ENCODE measurements at places on chromosomes 4 and X.

DNA sequence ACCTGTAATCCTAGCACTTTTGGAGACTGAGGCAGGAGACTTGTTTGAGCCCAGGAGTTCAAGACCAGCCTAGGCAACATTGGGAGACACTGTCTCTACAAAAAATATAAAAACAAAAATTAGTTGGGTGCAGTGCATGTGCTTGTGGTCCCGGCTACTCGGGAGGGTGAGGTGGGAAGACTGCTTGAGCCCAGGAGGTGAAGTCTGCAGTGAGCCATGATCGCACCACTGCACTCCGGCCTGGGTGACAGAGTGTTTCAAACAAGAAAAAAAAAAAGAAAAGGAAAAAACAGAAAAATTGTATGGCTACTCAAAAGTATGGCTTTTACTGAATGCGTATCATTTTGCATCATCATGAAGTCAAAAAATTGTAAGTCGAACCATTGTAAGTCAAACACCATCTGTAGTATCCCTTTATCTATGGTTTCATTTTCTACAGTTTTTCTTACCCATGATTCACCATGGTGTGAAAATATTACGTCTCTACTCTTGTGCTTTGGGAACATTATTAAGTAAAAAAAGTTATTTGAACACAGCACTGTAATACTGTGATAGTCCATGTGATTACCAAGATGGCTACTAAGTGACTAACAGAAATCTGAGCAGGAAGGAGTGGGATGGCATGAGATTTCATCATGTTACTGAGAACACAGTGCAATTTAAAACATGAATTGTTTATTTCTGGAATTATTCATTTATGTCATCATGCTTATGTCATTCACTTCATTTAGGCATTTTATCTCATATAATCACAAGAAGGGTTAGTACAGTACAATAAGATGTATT lies 26.5 kb upstream of the MANBA start:
- DNase-seq = no peak

- DNase-seq = no peak
These were observed 194.6 kb downstream of the FRMPD4 start for GRCh38 chrX:12332786-12333347.

GRCh38 chr4:189858435-189858834 lies 82.2 kb upstream of the FRG1 start:
- no peak for DNase-seq

- DNase-seq = no peak
These were observed 332.5 kb upstream of the TRAM1L1 start for GRCh38 chr4:117417856-117418255.

DNA sequence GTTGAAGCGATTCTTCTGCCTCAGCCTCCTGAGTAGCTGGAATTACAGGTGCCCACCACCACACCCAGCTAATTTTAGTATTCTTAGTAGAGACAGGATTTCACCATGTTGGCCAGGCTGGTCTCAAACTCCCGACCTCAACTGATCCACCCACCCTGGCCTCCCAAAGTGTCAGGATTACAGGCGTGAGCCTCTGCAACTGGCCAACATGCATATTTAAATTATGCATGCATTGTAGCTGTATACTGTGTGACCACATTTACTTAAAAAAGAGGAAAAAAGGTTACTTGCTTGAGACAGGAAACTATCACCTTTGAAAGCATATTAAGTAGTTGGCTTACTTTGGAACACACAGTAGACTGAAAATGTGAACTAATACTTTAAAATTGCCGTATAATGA lies 29.5 kb downstream of the METTL14 start:
- no peak for DNase-seq

DNA sequence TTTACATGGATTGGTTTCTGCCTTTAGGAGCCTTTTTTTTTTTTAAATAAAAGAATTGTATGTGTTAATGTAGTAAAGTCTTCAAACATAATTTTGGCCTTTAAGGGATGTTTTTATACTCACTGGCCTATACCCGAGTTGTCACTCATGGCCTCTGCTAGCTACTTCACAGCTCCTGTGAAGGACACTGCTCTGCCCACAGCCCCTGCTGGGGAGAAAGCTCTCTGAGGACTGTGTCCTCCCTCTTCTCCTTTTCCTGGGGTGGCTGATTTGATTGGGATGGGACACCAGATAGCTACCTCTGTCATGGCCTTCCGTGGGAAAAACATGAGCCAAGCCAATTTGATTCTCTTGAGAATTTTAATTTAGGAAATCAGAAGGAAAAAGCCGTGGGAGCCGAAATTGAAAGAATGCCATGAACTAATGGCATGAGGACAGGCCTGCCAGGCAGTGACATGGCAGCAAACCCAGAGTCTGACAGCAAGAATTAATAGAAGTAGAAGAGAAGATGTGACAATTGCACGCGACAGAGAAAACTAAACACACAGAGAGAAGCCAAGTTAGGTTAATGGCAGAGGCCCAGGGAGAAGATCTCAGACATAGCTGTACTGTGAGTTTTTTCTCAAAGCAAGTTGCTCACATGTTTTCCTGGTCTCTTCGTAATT lies 81.4 kb downstream of the ARHGAP10 start:
- DNase-seq = no peak

- DNase-seq = no peak
These were observed 224.5 kb upstream of the PGRMC2 start for GRCh38 chr4:128512161-128512560.

- DNase-seq = no peak
These were observed 738.7 kb upstream of the NDST4 start for GRCh38 chr4:115851918-115852766.

DNA sequence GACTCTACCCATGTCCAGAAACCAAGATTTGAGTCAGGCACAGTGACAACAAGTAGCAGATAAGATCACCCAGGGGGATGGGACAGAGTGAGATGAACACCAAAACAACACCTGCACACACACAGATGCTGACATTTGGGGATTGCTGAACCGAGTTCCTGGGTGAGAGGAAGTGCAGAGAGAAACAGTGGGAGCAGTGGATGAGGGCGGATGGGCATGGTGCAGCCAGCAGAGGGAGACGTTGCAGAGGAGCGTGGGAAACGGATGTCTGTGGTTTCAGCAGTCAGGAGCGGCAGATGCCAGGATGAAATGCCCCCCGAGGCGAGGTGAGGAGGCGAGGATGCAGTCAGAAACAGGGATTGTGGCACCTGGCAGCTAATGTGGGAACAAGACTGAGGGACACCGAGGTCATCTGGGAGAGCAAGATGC lies 78.6 kb upstream of the STS start:
- DNase-seq = no peak

GRCh38 chrX:111259559-111259958 lies 10.7 kb downstream of the CAPN6 start:
- no peak for DNase-seq

- DNase-seq = no peak
These were observed 22.5 kb downstream of the PPA2 start for GRCh38 chr4:105451346-105451745.

DNA sequence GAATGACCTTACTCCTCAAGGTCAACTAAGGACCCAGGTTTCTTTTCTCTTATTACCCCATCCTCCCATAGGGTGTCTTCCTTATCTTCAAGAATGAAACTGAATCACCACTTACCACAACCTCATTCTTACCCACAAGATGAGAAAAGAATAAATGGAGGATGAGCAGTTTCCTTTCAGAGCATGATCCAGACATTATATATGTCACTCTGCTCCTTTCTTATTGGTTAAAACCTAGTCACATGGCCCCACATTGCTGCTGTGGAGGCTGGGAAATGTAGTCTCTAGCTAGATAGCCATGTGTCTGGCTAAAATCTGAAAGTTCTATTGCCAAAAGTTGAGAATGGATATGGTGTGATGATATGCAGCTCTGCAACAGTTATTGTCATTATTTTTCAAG lies 62.4 kb upstream of the RAI2 start:
- DNase-seq = no peak

DNA sequence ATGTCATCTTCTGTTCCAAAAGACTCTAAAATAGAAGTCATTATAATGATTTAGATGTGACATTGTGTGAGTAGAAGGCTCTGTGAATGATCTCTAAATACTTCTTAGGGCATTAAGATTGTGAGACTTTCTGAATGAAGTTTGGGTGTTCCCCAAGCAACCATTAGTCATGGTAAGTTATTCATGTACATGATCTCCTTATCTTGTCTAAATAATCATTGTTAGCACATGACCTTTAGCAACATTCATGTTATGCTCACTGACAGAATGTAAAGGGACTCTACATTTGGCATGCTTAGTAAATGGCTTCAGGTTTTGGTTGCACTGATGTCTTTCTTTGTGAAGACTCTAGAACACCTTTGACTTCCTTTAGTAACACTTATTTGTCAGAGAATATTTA lies 140.8 kb upstream of the AGA start:
- no peak for DNase-seq

- DNase-seq = no peak
These were observed 47.9 kb upstream of the RGN start for GRCh38 chrX:47030339-47030738.

GRCh38 chr4:1458581-1458980 lies 52.3 kb upstream of the NKX1-1 start:
- no peak for DNase-seq

DNA sequence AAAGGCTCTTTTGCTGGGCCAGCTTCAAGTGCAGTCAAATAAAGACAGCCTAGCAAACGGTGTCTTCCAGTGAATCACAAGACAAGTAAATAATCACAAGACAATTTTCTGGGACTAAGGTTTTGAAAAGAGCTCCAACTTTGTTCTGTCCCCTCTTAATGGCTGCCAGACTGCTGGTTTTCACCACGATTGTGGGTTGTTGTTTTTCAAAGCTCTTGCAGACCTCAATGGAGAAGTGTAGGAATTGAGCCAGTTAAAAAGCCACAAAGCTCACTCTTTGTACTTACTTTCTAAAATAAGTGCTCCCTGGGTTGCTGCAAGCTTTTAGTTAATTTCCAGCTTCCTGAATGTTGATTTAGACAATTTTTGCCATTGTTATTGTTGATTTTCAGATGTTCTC lies 405.8 kb upstream of the HTR2C start:
- DNase-seq = no peak

DNA sequence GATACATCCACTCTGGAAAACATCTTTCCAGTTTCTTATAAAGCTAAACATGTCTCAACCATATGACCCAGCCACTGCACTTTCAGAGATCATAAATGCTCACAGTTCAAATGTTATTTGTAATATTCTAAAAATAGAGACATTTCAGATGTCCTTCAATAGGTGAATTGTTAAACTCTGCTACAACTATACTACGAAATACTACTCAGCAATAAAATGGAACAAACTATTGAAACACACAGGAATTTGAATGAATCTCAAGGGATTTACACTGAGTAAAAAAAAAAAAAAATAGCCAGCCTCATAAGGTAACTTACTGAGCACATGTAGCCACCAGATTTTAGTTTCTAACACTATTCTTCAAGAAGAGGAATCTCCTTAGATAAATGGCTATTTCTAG lies 253.9 kb downstream of the PCDH18 start:
- DNase-seq = no peak

DNA sequence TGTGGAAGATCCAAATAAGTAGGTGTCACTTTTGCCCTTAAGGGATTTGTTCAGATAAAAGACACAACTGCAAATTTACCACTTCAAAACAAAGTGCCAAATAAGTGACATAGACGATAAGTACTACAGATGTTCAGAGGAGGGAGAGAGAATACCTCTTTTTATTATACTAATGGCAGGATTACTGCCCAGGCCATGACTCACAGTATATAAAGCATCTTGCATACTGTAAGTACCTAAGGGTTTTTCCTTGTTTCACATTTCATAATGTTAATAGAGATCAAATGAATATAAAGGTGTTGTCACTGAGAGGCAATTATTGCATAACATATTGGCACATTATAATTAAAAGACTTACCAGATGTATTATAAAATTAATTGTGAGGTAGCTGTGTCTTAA lies 46.4 kb downstream of the PTPN13 start:
- DNase-seq = no peak

- no peak for DNase-seq
These were observed 10.5 kb downstream of the CD99 start for GRCh38 chrX:2701600-2701999.

- DNase-seq = no peak
These were observed 55.3 kb downstream of the GPR143 start for GRCh38 chrX:9710332-9710731.

GRCh38 chr4:144174401-144175067 lies 34.0 kb upstream of the GYPA start:
- DNase-seq = peak; percentile 5

- DNase-seq = no peak
These were observed 631 bp downstream of the EVC start for GRCh38 chr4:5711479-5712184.

DNA sequence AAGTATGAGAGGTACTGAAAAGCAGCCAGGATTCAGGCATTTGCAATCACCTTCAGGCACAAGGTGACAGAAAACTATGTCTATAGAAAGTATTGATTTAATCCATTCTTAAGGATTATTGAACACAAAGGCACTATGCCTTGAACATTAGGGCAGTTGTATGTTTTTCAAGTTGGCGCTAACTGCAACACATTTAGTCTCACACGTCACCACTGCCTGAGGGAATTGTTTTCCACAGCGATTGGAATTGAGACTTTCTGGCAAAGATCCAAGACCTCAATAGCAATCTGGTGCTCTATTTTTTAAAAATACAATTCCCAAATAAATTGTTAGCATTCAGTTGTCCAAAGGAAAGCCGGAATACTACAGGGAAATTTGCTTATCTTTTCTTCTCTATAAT lies 52.7 kb upstream of the FTHL17 start:
- DNase-seq = no peak

- no peak for DNase-seq
These were observed 45.3 kb downstream of the CASP6 start for GRCh38 chr4:109657854-109658418.

DNA sequence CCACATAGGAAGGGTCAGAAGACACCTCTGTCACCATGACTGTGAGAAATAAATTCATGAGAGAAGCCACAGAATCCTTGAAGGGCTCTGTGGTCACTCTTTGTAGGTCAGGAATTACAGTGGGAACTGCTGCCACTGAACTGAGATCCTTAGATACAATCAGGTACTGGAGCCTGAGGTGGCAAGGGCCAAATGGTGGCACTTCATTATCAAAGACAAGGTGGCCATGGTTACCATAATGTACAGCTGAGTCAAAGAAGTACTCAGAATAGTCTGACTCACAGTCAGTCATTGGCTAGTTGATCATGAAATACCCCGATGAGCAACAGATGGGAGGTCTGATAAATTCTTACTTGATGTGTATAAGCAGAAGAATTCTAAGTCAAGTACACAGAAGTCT lies 131.9 kb downstream of the RTL3 start:
- peak; percentile 17 for DNase-seq

GRCh38 chrX:124249345-124249744 lies 83.1 kb upstream of the TEX13D start:
- no peak for DNase-seq

DNA sequence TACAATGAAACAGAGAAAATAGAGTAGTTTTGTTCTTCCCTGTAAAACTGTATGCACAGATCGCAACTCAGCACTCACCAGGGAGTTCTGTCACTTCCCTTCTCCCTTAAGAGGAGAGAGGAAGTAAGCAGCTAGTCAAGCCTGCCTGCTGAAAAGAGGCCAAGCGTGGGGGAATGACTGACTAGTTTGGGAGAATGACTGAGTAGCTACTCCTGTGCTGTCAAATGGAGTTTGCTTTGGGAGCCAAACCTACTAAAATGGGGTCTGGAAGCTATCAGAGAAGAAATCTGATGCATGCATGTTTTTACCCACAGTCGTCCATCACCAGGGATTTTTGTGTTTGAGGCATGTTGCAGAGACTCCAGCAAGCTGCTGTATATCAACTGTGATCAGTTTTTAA lies 54.6 kb upstream of the LHFPL1 start:
- no peak for DNase-seq

Measured in activated CD4-positive, alpha-beta T cell treated with anti-CD3 and anti-CD28 coated beads, Interleukin-2, amount 50 U/mL, for 24 hours (primary cell).